ENCODE measurements at places on chromosomes 16 and 17. TPM values are rescaled to one million over a fixed set of nuclear protein-coding genes. Genes with fewer than 3 reads are reported as not detected.
A peak's percentile ranks its signal among the peaks of the same experiment; 100 is the strongest.

- no peak for DNase-seq
These were observed 6.2 kb downstream of the ACSM5 start for GRCh38 chr16:20415541-20415940.

- DNase-seq, result no peak
These were observed 8.8 kb downstream of the MMP25 start for GRCh38 chr16:3054965-3055733.

DNA sequence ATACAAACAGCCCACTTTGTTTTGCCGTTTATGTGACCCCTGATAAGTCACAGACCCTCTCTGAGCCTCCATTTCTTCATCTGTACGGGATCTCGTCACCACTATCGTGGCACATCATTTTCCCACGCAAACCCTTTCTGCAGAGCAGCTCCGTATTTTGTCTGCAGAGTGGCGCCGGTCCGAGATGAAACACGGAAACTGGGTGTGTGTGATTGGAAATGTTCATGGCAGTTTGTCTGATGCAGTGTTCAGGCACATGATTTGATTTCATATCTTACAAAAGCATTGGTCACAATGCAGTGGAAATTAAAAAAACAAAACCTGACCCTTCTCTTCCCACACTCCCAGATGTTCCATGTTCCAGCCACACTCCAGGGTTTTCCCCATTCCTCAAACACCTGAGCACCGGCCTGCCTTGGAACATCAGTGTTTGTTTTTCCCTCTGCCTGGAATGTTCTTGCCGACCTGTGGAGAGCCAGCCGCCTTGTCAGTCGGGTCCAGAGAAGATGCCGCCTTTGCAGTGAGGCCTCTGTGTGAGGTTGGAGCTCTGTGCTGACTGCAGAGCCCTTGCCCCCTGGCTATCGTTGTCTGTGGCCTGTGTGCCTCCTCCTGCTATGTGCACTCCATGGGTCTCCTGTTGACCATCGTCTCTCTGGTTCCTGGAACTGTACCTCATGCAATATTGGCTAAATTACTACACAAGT, 39.2 kb downstream of the NT5M start:
- no peak for DNase-seq

DNA sequence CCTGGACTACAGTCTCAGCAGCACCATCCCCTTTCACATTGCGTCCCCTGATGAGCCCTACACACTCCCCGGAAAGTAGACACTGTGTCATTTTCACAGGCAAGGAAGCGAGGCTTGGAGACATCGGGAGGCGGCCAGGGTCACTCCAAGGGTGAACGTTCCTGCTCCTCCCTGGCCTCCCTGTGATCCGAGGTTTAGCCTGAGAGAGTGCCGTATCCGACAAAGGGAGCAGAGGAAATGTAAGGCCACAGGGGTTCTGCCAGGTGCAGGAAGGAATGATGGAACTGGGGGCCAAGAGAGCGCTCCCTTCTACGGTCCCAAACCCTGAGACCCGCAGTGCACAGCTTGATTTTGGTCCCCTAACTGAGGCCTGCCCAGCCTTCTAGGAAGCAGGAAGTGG, 8.0 kb upstream of the PIK3R6 start:
- DNase-seq, result no peak

DNA sequence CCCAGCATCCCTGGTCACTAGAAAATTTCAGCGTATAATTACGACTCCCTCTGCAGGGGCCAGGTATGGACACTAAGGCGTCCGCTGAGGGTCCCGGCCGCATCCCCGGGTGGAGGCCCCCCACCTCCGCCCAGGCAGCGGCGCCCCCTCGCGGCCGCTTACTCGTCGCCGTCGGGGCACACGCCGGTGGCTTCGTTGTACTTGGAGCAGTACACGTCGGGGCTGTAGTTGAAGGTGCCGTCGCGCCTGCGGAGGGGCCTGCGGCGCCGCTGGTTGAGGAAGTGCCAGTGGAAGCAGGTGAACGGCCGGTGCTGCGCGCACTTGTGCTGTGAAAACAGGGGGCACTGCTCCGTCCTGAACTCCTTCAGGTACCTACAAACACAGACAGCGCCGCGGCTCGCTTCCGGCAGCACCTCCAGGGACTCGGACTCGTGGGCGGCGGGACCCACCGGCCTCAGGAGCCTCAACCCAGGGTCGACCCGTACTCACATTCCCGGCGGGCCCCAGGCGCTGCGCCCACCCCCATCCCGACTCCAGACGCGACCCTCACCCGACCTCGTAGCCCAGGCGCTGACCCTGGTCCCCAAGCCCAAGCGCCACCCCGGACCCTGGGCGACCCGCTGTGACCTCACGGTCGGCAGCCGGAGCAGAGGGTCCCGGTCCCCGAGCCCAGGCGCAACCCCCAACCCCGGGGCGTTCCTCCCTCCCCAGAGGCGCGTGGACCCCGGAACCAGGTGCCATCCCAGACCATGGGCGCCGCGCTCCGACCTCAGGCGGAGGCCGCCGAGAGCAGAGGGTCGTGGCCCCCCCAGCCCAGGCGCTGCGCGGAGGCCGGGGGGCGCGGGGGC, 596 bp downstream of the UNKL start:
- no peak for DNase-seq

- no peak for DNase-seq
These were observed 71.3 kb downstream of the RTN4RL1 start for GRCh38 chr17:1953831-1954230.

DNA sequence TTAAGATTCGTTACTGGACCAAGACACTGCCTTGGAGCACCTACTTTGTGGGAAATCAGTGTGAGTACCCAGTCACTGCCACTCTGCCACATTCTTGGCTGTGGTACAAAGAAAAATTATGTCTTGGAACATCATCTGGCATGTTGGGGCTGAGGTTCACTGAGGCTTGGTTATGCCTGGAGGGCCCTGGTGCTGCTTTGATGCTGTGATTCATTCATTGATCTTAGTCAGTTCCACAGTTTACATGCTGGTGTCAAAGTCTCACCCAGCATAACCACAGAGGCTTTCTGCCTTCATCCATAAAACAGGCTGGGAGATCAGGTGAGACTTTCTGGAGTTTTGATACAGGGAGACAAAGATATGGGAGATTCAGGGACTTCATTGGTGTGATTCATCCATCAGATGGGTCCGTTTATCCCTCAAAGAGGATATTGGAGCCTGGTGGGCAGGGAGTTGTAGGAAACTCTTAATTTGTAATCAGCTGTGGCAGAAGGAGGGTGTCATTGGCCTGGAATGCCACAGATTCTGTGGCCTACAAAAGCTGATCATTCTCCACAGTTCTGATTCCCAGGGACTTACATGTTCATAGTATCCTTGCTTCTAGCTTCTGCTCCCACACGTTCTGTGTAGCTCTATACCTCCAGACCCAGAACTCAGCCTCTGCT, 322.5 kb downstream of the PMP22 start:
- DNase-seq, result peak; percentile 41

DNA sequence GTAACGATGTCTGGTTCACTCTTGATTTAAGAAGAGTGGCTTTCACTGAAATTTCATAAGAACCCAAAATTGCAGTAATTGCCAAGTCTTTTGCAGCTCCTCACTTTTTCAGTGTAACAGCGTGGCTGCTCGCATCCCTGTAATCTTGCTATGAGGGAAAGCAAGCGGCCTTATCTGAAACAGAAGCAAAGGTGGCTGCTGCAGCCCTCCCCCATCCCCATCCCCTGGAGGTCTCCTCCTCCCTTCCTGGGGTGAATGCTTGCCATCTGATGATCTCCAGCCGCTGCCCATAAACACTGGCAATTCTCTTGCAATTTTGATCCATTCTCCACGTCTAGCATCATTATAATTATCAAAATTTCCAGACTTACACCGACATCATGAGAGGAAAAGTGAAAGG, 182.5 kb upstream of the ASIC2 start:
- no peak for DNase-seq

GRCh38 chr16:68356919-68357286, 46.1 kb downstream of the PRMT7 start:
- DNase-seq, result no peak

- DNase-seq, result no peak
These were observed 31.7 kb downstream of the ABCC6 start for GRCh38 chr16:16191493-16192167.

DNA sequence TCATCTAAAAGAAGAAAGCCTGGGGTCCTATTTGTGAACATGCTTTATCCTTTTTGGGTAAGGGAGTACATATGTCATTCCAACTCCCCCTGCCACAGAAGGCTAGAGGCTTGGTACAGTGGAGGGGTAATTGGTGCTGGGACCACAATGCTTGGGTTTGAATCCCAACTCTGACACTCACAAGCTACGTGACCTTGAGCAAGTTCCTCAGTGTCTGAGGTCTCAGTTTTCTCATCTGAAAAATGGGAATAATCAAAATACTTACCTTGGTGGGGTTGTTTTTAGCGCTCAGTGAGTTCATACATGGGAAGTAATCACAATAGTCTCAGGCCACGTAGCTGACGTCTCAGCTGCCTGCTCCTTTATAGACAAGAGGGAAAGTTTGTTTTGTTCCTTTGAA, 150.8 kb downstream of the CPPED1 start:
- DNase-seq, result no peak

The MARVELD3 gene
- not detected for total RNA-seq

The PRR35 gene
- not detected for total RNA-seq

The TMEM114 gene
- not detected for total RNA-seq

The ZNF597 gene
- total RNA-seq, result 0.90 TPM

The TBC1D3G gene
- total RNA-seq, result not detected

All from H4 (cell line).